ENCODE measurements at places on chromosomes 2 and 18.

DNA sequence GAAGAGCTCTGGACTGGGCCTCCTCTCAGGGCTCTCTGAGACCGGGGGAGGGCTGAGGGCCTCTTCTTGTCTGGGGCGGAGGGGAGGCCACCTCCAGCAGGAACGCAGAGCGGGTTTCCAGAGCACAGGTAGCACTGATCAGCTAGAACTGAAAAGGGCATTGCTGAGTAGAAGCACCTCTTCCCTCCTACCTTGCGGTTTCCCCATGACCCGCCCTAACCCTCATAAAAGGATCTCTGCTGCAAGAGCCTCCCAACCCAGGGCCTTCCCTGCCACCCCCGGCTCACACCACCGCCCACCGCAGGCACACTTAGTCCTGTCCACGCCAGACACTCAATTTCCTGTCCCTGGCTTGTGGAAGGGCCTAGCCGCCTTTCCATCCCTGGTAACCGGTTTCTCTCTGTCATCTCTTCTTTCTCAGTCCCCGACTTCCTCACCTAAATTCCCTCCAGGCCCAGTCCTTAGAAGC, 966 bp downstream of the ADCY3 start:
- DNase-seq: peak; percentile 71

GRCh38 chr2:12287220-12287751, 429.4 kb upstream of the TRIB2 start:
- no peak for DNase-seq

DNA sequence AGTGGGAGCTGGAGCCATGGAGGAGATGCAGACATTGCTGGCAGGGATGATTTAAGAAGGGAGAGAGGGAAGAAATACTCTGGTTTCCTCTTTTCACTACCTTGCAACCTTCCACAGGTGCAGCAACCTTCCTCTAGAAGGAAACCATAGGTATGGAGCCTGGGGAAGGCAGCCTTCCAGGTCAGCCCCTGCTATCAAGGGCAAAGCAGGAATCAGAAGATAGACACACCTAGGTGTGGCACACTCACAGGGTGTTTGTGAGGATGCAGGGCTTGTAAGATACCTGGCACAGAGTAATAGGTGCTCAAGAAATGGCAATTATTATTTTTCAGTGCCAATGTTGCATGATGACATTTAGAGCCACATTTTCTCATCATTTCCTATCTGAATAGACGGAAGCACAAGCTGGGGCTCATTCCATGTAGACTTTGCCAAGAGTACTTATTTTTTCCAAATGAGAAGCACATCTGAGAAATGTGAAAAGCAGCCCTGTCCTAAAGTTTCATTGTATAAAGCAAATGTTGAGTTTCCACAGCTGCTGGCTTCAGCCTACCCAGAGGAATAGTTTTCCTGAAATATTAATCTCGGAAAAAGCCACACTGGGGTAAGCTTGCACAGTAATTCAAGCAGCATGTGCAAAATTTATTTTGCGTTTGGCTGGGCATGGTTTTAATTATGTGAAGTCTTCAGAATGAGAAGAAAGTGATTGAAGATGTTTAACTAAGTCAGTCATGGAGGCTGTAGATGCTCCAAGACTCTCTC, 20.6 kb downstream of the EVA1A start:
- DNase-seq: no peak

DNA sequence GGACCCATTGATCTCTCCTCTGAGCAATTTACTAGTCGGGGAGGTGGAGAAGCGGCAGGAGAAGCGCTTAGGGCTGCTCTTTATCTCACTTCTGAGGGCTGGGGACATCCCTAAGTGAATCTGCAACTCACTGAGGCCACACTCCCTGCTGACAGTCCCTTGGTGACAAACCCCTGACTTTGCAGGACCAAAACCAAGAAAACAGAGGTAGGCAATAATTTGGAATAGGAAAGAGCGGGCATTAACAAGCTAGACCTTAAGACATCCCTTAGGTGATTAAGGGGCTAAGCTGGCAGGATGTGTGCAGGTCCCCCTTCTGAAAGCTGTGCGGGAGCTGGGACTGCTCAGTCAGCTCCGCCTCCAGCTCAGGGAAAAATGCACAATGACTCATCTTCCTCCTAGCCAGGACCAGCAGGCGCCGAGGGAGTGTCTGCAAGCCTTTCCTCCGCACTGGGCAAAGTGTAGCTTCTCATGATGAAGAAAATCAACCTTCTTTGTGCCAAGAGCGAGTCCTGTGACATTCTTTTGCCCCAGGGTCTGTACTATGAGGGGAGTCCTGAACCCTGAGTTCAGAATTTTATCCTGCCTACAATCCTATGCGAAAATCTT, 63.3 kb downstream of the BOD1L2 start:
- DNase-seq: peak; percentile 93

DNA sequence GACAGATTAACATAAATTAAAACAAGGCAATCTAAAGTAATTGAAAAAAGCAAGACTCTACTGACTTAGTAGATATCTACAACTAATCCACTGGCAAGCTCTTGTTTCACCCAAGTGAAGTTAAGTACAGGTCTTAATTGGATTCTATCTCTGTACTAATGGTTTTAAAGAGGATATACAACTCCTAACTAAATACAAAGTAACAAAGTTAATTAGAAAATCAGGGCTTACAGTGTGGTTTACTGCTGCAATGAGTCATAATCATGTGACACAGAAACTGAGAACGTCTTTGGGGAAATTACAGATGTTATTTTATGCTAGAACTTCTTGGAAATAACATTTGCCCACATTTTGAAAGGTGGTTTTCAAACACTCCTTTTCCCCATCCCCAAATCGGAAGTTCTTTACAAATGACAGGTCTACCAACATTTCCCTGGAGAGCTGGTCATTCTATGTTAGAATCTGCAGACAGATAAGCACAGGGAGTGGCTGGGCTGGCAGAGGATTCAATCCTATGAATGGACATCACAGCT, 245.3 kb downstream of the STK39 start:
- DNase-seq: no peak

- DNase-seq: no peak
Measured at GRCh38 chr2:149766339-149766738, 178.8 kb upstream of the MMADHC start.

GRCh38 chr2:239469106-239469960, 68.5 kb upstream of the HDAC4 start:
- peak; percentile 34 for DNase-seq

GRCh38 chr2:207897541-207898353, 127.6 kb downstream of the PLEKHM3 start:
- DNase-seq: no peak
